ENCODE measurements at places on chromosomes 6 and 20.

GRCh38 chr20:11492386-11492785 lies 425.3 kb upstream of the BTBD3 start:
- no peak for DNase-seq

- no peak for DNase-seq
These were observed 132.1 kb downstream of the MMS22L start for GRCh38 chr6:97150932-97151331.

GRCh38 chr6:9848094-9848493 lies 566.8 kb downstream of the TFAP2A start:
- DNase-seq = no peak

GRCh38 chr6:132114201-132114825 lies 163.1 kb upstream of the CCN2 start:
- DNase-seq = no peak

DNA sequence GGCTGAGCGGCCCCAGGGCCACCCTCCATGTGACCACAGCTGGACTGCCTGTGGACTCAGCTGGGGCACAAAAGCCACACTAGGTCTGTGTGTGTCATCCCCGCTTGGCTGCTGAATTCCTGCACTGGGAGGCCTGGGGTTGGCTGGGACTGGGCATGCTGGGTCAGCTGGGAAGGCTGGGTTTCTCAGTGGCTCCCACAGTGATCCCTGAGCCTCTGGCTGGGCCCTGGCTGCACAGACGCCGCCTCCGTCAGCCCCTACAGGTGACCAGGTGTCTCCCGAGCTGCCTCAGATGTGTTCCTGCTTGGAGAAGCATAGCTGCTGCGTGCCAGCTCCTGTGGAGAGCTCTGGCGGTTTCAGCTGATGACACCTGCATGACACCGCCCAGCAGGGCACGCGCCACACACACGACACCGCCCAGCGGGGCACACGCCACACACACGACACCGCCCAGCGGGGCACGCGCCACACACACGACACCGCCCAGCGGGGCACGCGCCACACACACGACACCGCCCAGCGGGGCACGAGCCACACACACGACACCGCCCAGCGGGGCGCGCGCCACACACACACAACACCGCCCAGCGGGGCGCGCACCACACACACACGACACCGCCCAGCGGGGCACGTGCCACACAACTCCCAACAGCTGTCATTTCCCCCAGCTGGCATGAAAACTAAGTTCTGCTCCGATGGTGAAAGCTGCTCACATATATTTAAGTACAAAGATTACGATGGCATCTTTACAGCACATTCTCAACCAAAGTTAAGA lies 88.8 kb downstream of the TAF4 start:
- peak; percentile 37 for DNase-seq

DNA sequence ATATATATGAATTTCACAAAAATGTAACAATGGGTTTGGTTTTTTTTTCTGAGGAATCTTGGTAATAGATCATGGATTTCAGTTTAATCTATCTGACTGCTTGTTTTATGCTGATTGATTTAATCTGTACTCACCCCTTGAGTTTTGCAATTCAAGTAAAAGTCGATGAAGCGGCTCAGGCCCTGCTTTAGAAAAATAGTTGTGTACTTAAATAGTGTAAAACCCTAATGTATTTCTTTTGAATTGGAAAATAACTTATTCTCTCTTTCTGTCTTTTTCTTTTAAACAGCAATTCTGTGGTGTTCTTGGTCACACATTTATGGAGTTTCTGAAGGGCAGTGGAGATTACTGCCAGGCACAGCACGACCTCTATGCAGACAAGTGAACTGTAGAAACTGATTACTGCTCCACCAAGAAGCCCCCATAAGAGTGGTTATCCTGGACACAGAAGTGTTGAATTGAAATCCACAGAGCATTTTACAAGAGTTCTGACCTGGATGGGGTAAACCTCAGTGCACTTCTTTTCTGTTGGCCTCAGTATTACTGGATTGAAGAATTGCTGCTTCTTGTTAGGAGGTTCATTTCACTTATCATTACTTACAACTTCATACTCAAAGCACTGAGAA lies 4.0 kb downstream of the LOC128125822 start:
- DNase-seq = no peak

- DNase-seq = no peak
These were observed 47.1 kb downstream of the SNAI1 start for GRCh38 chr20:50029697-50030461.

DNA sequence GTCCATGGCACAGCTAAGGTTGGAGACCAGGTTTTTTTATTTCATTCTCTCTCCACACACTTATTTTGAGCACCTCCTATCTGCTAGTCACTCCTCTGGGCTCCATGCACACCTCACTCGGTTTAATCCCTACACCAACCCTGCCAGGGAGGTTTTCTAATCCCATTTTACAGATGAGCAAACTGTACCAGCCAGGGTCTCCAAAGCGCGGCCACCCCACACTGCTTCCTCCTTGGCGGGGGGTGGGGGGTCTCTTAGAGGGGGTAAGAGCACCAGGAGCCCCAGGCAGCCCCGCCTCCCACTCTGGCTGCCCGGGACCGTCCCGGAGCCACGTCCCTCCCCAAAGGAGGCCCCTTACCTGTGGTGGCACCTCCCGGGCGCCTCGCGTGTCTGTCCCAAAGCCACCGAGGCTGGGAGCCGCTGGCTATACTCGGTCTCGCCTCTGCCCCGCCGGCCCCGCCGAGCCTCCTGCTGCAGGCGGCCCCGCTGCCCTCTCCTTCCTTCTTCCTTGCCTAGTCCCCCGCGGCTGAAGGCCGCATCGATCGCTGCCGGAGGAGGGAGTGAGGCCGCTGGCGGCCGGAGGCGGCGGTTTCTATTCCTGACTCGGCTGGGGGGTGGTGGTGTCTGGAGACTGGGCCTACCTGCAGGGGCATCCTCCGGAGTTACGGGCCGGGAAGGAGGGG lies at the start of gene KCNS1:
Gene KCNS1 (minus strand): TSS at position 565 of the 683 bp plus-strand sequence. CDS start 1,891 bp downstream, outside the sequence.
- DNase-seq = no peak

DNA sequence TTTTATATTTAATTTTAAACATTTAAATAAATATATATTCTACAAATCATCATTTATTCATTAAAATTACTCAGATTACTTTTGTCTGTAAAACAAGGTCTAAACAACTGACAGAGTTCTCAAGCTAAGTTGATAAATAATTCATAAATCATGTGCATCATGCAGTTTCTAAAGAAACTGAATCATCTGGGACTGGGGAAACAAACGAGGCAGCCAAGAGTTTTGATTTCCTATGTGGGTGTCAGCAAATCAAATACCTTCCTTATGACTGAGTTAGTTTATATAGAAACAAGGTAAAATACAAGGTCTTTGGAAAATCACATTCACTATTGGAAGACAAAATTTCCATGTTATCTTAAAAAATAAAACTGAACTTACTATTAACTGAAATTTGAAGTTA lies 149.9 kb upstream of the BEND6 start:
- no peak for DNase-seq

Measured in globus pallidus (tissue), 1 donor.